ENCODE measurements at places on chromosomes 1 and 21.

DNA sequence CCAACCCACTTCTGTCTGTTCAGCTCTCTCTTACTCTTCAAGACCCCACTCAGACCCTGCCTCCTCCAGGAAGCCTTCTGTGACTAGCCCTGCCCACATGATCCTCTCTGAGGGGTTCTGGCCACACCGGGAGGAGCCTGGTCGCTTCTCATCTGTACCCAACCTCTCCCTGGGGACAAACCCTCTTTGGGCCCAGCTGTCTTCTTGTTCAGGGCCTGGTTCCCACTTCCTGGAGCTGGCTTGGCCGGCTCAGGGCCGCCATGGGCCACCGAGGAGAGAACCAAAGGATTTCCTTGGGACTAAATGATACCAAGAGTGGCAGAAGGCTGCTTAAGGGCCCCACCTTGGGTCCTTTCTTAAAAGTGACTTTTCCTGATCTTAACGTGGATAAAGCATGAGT lies 124.7 kb upstream of the ZBTB40 start:
- no peak for DNase-seq

- DNase-seq, result no peak
Observed at GRCh38 chr21:44466996-44467858, 11.9 kb downstream of the LRRC3 start.

DNA sequence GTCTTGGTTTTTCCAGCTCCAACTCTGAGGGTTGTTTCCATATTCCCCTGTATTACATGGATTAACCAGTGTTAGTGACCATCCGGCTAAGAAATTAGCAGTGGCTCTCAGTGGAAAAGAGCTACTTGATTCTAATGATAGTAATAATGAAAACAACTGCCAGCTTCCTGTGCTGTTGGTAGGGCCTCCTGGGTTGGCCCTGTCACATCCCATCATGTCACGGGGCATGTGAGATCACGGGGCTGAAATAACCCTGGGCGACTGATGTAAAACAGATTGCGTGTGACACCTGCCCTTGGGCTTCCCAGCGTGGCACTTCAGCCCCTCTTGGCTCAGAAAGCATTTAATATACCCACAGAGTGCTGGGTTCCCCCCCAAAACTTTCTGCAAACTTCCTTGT lies 149.0 kb downstream of the ROR1 start:
- DNase-seq, result no peak

GRCh38 chr1:71645015-71645414 lies 564.2 kb upstream of the ZRANB2 start:
- DNase-seq, result no peak

DNA sequence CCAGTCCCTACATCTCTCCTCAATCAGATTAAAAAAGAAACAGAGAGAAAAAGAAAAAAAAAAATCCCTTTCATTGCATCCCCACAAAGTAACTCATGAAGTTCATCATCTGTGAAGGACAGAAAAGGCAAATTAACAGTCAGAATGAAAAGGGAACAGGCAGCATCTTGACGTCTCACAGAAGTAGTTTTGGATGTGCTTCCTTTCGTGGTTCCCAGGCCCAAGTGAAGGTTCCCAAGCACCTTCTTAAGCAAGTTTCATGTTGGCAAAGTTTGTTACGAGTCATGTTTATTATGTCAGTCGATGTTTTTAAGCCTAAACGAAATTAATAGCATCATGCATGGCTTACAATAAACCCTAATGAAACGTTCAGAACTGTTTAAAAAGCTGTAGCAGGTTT lies 475.2 kb downstream of the SETD4 start:
- no peak for DNase-seq

All from HFFc6 (cell line).